ENCODE measurements at places on chromosomes 1 and 21.

DNA sequence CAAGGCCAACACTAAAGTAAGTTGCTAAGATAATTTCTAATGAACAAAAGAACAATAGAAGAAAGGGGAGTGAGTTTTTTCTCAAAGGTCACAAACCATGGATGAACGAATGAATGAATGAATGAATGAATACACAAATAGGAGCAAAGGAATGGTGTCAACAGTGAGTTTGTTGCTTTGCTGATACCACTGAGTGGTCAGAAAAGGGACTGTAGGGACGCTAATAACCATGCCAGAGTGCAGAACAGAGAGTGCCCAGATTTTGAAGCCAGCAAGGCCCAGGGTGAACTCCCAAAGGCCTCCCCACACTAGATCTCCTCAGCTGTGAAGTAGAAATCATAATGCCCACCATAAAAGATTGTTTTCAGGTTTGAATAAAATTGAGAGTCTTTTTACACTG lies 15.9 kb downstream of the CD58 start:
- no peak for DNase-seq

- DNase-seq, result no peak
These were observed 5.2 kb downstream of the RAVER2 start for GRCh38 chr1:64750092-64750491.

DNA sequence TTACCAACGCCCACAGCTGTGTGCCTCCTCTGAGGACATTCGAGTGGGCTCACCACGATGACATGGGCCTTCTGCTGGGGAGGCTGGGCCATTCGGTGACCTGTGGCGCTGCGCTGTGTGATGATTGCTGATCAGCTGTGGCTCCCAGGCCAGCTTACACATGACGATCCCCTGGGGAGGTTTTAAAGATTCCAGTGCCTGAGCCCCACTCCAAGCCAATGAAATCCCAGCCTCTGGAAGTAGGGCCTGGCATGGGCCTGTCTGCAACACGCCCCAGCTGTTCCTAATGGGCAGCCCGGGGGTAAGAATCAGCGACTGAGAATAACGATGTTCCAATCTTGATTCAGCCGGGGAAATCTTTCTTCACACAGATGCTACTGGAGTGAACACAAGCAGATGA lies 153.7 kb downstream of the KCNJ6 start:
- DNase-seq, result peak; percentile 7

DNA sequence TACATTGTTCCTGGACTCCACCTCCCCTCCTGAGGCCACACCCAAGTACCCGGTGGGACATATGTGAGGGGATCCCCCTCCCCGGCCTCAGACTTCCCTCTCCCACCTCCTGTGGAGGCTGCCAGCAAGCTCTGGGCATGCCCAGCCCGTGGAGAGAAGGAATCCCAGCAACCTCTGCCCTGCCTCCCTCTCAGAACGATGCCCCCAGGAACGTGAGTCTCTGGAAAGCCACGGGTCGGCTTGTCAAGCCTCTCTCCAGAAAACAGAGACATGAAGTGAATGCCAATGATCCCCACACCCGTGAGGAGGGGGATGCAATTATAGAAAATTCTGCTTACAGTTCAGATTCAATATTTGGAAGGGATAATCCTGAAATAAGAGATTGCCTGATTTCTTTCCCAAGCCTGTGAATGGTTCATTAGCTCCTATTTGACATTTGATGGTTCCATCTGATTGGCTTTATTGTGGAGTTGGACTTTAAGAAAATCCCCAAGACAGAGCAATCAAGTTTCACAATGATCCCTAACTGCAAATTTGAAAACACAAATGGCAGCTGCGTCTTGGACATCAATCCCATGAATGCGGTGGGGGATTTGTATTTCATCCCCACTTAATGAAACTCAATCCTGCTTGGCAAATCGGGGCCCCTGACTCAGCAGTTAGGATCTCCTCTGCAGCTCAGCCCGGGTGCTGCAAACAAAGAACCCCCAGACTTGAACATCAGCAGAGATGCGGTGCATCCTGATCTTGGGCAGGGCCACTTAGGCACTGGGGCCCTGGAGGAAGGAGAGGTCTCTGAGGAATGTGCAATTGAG lies 9.1 kb upstream of the GUCA2B start:
- DNase-seq, result no peak

DNA sequence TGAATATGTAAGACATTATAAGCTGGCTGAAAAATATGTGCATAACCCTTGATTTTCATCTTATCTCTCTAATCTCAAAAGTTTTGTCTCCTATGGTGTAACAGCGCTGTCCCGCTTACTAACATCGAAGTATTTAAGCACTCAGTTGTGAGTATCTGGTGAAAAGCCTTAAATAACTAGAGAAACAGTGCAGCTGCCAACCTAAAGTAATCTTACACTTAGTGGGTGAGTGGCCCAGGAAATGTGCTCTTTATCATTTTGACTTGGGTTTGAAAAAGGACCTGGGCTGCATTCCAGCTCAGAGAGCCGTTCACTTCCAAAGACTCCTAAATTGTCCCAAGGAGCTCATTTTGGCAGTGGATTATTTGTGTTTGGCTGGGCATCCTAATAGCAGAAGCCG lies 225.9 kb downstream of the SPATA17 start:
- peak; percentile 4 for DNase-seq

GRCh38 chr21:27817902-27818623 lies 851.2 kb upstream of the ADAMTS5 start:
- no peak for DNase-seq

DNA sequence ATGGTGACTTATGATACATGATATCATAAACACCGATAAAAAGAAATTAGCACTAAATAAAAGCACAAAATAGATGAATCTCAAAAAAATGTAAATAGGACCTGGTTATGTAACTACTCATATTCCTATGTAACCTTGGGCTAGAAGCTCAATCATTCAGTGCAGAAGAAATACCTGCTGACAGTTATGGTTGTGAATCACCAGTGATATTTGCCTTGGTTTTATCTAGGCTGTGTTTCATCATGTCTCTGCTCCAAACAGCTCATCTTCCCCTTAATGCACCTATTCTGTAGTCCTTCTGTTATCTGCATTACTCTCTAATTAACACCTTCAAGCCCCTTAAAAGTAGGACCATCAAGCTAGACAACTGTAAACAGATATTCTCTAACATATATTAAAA lies 16.3 kb upstream of the PIGC start:
- DNase-seq, result no peak

- DNase-seq, result no peak
These were observed 20.2 kb downstream of the PRAMEF20 start for GRCh38 chr1:13430495-13430894.

DNA sequence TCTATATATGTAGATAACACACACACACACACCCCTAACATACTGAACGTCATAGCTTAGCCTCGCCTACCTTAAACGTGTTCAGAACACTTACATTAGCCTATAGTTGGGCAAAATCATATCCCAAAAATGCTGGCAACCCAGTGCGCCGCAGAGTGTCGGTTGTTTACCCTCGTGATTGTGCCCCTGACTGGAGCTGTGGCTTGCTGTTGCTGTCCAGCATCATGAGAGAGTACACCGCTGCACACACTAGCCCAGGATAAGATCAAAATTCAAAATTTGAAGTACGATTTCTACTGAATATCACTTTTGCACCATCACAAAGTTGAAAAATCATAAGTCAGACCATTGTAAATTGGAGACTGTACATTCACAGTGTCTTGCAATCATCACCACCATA lies 73.1 kb upstream of the COG2 start:
- no peak for DNase-seq

- no peak for DNase-seq
These were observed 63.4 kb upstream of the PSEN2 start for GRCh38 chr1:226806988-226807387.

- no peak for DNase-seq
These were observed 2.3 kb downstream of the ZZZ3 start for GRCh38 chr1:77680173-77680572.

GRCh38 chr1:20154301-20154831 lies 15.2 kb downstream of the PLA2G2F start:
- no peak for DNase-seq

DNA sequence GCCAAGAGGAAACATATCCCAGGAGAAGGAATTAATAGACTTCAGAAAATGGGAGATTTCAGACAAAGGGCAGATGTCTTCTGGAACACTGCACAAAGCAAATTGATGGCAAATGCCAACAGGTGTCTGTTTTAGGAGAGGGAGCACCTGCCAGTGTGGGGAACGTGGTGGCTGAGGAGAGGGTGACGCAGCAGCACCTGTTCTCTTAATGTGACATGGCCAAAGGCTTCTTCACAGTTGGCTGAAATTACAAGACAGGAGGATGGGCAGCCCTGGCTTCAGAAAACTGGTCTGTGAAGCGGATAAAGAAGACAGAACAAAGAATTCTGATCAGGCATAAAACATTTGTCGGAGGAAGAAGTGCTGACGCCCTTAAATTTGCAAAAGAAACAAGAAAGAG lies 178.7 kb upstream of the RUNX1 start:
- no peak for DNase-seq

GRCh38 chr1:72011721-72012120 lies 270.6 kb downstream of the NEGR1 start:
- DNase-seq, result no peak

DNA sequence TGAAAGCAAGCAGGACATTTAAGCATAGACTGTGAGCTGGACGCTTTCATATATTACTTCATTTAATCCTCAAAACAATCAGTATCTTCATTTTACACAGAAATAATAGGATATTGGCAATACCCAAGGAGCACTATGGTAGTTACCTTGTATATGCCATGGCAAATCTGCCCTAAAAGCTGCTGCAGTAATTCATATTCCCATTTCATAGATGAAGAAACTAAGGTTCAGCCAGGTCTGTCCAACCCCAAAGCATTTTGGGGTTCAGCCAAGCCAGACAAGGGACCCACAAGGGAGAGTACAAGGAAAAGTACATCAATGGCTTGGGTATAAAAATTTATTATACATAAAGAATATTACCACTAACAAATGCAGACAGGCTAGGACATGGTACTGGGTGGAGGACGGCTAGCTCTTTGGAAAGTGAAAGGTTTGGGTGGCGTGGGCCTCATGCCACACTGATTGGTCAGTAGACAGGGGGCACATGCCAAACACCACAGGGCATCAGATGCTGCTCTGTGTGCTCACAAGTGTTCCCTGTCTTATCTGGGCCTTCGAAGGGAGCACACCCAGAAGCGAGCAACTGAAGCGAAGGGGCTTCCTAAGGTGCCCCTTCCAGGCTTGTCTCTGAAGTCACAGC lies 23.9 kb upstream of the PTAFR start:
- no peak for DNase-seq

DNA sequence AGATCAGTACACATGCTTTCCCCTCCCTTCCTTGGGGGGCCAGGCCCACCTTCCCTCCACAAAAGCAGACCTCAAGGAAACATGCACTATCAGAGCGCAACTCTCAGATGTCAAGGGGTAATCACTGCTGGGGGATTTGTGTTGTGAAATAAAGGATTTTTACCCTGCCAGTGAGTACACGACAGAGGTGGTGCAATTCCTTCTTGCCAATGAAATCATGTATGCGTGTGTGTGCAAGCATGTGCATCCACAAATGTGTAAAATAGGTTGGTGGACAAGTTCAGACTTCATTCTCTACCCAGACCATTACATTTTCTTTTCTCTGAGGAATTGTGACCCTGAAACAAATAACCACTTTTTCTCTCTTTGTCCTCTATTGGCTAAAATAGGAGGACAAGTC lies 9.8 kb upstream of the NOS1AP start:
- no peak for DNase-seq

DNA sequence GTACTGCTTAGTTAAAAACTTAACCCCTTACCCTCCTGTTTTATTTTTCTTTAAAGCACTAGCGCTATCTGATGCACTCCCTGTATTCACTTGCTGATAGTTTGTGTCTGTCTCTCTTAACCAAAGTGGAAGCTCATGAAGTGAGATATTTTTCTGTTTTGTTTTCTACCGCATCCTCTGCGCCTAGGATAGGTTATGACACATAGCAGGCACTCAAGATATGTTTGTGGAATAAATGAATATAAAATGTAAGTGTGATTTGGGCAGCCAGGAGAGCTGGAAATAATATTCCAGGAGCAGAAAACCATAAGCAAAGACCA lies 49.0 kb upstream of the MRPS6 start:
- DNase-seq, result no peak

DNA sequence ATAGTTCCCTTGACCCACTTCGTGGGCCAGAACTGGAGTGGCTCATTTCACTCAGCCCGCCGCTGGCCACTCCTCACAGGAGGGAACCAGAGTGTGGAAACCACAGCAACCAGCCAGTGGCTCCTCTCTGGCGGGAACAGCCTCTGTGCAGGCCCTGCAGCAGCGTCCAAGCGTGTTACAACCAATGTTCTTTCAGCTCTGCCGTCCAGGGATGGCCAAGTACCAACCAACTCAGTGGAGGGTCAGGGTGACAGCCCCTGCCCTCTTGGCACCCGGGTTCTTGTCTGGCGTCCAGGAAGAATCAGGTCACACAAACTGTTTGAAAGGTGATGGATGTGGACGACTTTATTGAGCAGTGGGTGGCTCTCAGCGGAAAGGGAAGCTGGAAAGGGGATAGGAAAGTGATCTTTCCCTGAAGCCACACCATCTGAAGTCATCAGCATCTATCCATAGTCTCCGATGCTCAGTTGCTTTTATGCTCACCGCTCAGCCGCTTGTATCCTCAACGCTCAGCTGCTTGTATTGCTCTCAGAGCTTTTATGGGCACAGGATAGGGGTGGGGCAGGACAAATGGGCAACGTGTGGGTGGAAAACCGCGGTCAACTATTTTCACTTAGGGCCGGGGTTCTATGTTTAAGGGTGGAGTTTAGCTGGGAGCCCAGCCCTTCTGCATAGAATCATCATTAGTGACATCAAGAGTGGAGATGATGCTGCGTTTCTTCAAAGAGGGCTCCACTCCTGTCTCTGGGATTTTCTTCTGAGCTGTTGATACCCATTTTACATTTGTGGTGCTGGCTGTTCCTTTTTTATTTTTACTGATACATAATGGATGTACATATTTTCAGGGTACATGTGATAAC lies 250.2 kb downstream of the RRAGC start:
- DNase-seq, result no peak

GRCh38 chr1:62321446-62321845 lies 2.2 kb upstream of the KANK4 start:
- no peak for DNase-seq

DNA sequence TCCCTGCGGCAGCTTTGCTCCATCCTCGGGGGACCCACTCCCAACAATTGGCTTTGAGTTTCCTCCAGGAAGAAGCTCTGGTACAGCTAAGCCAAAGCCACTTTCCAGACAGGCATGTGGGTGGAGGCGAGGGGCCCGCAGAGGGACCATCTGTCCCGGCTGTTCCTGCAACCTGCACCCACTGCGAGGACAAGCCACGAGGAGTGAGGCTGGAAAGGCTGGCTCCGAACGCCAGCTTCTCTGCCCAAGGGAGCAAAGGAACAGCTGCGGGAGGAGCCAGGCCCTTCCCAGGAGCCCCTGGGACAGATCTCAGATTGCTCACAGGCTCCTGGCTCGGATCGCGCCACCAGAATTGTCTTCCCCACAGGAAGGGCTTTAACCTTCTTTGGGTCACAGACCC lies 28.3 kb upstream of the PEF1 start:
- no peak for DNase-seq

GRCh38 chr1:118963456-118964430 lies 24.4 kb downstream of the TBX15 start:
- DNase-seq, result no peak

- no peak for DNase-seq
These were observed 33.2 kb upstream of the FNBP1L start for GRCh38 chr1:93414749-93415148.

- DNase-seq, result no peak
These were observed 353.0 kb downstream of the TGFB2 start for GRCh38 chr1:218698141-218698540.

- peak; percentile 88 for DNase-seq
These were observed 4.3 kb downstream of the RUSC1 start for GRCh38 chr1:155324717-155325602.

Data from neural progenitor cell (in vitro differentiated cells).